ENCODE measurements at places on chromosomes 7 and 10.
A peak's percentile ranks its signal among the peaks of the same experiment; 100 is the strongest.

GRCh38 chr7:129829737-129830631 is 122.8 kb downstream of the UBE2H start:
- DNase-seq: peak; percentile 53

- DNase-seq: no peak
These were observed 23.1 kb upstream of the AKR1E2 start for GRCh38 chr10:4802711-4803487.

- no peak for DNase-seq
These were observed 110.1 kb upstream of the INSYN2A start for GRCh38 chr10:127306479-127306878.

- DNase-seq: no peak
These were observed 246.4 kb upstream of the GRB10 start for GRCh38 chr7:51029131-51029530.

GRCh38 chr7:39753823-39754325 is 130.5 kb downstream of the RALA start:
- no peak for DNase-seq

DNA sequence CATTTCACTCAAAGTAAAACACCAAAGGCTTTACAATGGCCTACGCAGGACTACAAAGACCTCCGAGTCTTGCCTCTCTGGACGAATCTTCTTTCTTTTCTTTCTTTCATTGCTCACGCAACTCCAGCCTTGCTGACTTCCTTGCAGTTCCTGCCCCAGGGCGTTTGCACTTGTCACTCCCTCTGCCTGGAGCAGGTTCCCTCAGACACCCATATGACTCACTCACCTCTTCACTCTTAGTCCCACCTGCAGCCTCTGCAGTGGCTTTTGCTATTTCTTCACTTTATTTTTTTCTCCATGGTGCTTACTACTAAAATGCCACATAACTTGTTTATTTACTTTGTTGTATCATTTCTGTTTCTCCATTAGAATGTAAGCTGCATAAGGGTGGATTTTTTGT is 33.1 kb downstream of the GHRHR start:
- DNase-seq: no peak

GRCh38 chr7:82594665-82595064 is 151.1 kb upstream of the CACNA2D1 start:
- DNase-seq: no peak

GRCh38 chr7:94228223-94228622 is 166.5 kb upstream of the COL1A2 start:
- no peak for DNase-seq

- no peak for DNase-seq
These were observed 35.8 kb upstream of the ELN start for GRCh38 chr7:73992101-73992562.

- DNase-seq: peak; percentile 43
These were observed 101.1 kb upstream of the TARP start for GRCh38 chr7:38374507-38374906.

- DNase-seq: no peak
These were observed 10.1 kb downstream of the CFTR start for GRCh38 chr7:117489911-117490310.

GRCh38 chr10:75634947-75635346 is 203.5 kb downstream of the LRMDA start:
- no peak for DNase-seq

- DNase-seq: no peak
These were observed 172.8 kb upstream of the AOAH start for GRCh38 chr7:36896956-36897590.

DNA sequence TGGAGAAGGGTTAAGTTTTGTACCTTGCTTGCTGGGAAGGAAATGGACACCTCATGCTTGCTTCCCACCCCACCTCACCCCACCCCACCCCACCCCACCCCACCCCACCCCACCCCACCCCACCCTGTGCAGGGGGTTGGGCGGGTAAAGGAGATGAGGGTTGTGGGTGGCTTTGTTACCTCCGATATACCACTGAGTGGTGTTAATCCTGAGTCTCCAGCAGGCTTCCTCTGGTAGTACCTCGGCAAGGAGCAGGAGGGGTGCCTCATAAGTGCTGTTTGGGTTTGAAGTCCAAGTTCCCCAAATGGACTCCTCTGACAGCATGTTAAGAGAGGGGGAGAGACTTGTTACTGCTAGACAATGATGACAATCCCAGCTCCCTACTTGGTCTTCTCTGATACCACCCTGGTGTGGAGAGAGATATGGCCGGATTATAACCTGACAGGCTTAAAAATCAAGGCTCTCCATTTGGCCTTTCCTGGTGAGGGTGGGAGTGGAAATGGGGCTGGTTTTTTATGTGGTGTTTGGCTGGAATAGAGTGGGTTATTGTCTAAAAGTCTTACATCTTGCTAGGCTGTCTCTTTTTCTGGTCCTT is 11.7 kb downstream of the SAMD8 start:
- no peak for DNase-seq

- no peak for DNase-seq
These were observed 34.2 kb upstream of the ANKRD2 start for GRCh38 chr10:97538411-97538810.

DNA sequence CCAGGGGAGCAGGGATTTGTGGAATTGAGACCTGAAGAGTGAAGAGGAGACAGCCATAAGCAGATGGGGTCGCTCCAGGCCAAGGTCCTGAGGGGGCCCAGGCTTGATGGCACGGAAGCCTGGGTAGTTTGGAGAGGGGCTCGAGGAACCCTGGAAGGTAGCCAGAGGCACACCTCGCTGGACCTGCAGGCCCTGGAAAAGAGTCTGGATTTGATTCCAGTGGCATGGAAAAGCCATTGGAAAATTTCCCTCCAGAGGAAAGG is 31.8 kb downstream of the CXCL12 start:
- no peak for DNase-seq

GRCh38 chr7:158924956-158925355 is 68.6 kb downstream of the DYNC2I1 start:
- DNase-seq: no peak

DNA sequence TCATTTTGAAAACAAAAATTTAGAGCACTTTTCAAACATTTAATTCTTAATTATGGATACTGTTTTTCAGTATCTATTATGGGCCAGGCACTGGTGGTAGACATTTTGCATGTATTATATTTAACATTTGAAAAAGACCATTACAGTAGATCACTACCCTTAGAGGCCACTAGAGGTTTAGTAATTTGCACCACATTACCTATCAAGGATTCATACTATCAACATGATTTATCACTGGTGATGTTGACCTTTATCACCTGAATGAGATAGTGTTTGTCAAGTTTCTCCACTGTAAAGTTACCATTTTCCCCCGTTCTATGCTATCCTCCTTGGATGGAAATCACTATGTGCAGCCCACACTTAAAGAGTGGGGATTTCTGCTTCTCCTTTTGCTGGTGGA is 4.4 kb upstream of the SNX13 start:
- no peak for DNase-seq

- DNase-seq: no peak
These were observed 32.0 kb upstream of the PSAP start for GRCh38 chr10:71882813-71883659.

DNA sequence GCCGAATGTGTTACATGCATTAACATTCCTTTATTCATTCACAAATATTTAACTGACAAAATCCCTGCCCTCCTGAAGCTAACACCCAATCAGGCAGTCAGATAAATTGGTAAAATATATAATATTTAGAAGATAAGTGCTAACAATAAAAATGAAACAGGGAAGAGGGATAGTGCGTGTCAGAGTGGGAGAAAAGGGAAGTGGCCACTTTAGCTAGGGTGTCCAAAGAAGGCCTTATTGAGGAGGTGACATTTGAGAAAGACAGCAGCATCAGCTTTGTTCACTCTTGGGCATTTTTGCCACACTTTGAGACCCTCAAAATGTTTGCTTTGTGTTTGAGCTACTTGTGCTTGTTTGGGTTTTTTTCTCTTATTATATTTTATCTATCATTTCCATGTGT is 317.8 kb downstream of the SNX13 start:
- no peak for DNase-seq

DNA sequence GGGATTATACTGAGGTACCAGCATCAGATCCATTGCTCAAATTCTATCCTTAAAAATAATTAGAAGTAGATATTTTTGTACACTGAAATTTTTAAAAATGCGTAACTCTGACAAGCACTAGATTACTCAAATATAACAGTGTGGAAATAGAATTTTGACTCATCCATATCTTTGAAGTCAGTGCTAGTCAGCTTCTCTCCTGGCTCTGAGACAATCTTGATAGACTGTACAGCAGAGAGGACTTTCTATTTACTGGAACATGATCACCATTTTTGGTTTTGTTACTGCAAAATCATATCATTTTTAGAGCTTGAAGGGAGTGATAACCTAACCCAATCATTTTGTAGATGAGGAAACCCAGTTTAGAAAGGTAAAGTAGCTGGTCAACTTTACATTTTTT is 195.0 kb downstream of the MTERF1 start:
- DNase-seq: no peak

DNA sequence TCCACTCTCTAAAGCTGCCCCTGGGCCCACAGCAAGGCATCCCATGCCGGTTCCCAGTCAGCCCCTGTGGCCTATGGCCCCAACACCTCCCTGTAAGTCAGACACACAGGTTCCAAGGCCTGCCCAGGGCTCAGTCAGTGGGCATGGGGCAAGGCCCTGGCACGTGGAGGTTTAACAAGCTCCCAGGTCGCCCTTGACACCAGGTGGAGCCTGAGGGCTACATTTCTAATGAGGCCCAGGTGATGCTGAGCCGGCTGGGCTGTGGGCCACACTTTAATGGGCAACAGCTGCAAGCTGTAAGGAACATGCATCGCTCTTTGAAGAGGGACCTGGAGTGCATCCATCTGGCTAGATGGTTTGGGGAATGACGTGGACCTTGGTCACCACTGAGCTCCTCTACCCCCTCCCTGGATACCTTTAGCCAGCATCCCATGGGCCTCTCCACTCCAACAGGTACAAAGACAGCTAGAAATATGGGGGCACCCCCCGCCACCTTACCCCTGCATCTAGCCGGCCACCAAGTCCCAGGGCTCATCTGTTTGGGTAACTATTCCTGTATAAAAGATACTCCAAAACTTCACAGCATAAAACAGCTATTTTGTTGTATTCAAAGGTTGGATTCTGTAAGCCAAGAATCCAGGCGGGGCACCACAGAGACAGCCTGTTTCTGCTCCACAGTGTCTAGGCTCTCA is 122.5 kb downstream of the OAT start:
- no peak for DNase-seq

DNA sequence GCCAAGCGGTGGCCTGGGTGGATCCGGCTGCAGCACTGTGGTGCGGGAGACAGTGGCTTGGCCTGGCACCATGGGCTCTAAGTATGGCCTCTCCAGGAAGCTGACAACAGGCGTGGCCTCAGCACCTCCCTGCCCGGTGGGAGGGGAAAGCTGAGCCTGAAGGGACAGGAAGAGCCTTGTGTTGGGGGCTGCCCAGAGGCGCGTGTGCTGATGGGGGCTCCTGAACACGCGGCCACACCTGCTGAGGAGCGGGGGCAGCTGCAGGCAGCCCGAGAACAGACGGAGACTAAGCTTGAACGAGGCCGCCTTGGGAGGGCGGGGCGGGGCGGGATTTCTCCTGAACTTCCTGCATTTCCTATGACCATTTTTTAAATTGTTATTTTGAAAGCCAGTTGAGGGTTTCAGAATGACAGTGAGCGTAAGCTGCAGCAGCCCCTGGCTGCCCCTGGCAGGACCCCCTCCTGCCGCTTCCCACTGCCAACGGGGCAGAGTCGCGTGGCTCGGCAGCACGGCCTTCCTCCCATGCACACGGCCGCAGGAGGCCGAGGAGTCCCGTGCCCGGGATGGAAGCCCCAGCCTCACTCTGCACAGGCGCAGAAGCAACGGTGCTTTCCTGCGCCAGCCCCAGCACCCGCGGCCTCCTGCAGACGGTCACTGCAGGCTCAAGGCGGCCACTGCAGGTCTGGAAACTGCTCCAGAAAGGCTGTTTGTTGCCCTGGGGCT is 43.2 kb downstream of the DPYSL4 start:
- DNase-seq: peak; percentile 15

Measured in T-cell (primary cell).